Caco-2 (cell line): ENCODE measurements at places on chromosomes 1 and 21. TPM values are rescaled to one million over a fixed set of nuclear protein-coding genes. Genes with fewer than 3 reads are reported as not detected.

- H3K27ac ChIP-seq = no peak overlapping the region
- DNase-seq = no peak
- no peaks in the 10 kb centered on the region for H3K36me3 ChIP-seq
- H3K27me3 ChIP-seq = peaks cover 3% of the 10 kb centered on the region; the same call in 1 of the 2 replicates
- H3K4me3 ChIP-seq = peak overlapping the region; percentile 53
Measured at GRCh38 chr1:50424045-50424883, 1.0 kb upstream of the DMRTA2 start.

GRCh38 chr1:8443558-8444194 lies 125.8 kb downstream of the SLC45A1 start:
- H3K4me1 ChIP-seq = no peaks in the 10 kb centered on the region
- no peak overlapping the region for H3K4me3 ChIP-seq
- no peak for DNase-seq

- no peak overlapping the region for H3K27ac ChIP-seq
- no peaks in the 10 kb centered on the region for H3K4me1 ChIP-seq
- DNase-seq = no peak
- H3K4me3 ChIP-seq = no peak overlapping the region
- H3K36me3 ChIP-seq = no peaks in the 10 kb centered on the region
Measured at GRCh38 chr1:233135833-233136232, 159.7 kb downstream of the PCNX2 start.

DNA sequence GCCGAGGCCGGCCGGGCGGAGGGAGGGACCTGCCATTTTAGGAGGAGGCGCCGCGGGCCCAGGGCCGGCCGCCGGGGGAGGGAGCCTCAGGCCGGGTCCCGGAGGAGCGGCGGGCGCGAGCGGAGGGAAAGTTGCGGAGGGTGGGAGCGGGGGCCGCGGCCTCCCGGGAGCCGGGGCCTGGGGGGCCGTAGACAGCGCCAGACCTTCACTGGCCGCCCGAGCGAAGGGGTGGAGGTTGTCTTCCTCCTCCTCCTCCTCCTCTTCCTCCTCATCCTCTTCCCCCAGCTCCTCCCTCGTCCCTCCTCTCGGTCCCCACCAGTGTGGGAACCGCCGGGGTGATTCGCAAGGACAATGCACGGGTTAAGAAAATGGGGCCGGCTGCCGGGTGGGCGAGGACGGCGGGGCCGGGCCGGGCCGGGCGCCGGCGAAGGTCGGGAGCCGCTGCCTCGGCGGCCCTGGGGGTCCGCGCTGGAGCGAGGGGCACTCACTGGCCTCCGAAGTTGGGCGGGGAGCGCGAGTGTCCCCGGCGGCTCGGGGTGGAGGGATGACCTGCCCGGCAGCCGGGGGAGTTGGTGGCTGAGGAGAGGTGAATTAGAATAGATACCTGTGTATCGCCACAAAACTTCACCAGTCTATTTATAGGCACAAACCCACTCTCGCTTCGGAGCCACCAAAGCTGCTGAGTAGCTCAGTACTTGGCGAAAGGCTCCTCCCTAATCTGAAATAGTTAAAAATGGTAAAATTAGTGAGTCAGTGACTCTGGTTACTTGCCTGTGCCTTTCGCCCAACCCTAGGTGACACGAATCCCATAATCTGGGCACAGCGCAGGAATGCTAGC lies 1.3 kb downstream of the DYRK1A start:
- H3K36me3 ChIP-seq = no peaks in the 10 kb centered on the region
- H3K27me3 ChIP-seq = no peaks in the 10 kb centered on the region

AMPD1 gene
- total RNA-seq = not detected in 2 replicates
